ENCODE measurements at places on chromosomes 4 and X.

DNA sequence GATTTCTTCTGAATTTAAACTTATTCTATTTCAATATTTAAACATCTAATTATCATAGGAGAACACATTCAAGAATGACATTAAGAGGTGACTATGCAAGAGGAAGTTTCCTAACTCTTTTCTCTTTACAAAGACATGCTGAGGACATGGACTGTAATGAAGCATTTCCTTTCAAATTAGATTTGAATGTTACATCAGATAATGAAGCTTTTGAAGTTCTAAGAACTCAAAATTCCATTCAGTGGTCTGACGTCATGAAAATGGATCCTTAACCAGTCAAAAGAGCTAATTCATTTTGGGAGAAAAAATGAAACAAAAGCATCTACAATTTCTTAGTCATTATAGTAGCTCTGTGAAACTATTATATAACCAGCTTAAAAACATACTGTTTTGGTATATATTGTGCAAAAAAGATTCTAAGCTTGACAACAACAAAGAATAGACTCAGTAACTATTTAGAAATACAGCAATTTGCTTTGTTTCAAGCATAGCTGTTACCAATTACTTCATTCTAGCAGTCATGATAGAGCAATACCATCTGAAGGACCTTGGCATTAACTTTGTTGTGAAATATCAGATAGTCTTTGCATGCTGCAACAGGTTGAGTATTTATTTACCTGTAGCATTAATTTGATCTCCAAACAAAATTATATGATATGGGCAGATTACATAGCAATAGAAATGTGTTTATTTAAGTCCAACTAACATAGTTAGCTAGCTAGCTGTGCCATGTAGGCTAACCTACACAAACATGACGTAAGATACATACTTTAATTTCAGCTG, 13.7 kb upstream of the DTHD1 start:
- no peak for DNase-seq

GRCh38 chrX:29348288-29348687, 761.0 kb downstream of the IL1RAPL1 start:
- no peak for DNase-seq

GRCh38 chr4:173446416-173446815, 47.5 kb upstream of the SCRG1 start:
- DNase-seq, result no peak

GRCh38 chr4:108851366-108851765, 88.5 kb upstream of the ETNPPL start:
- DNase-seq, result no peak
